ENCODE measurements at places on chromosomes 7 and 10. TPM values are rescaled to one million over a fixed set of nuclear protein-coding genes. Genes with fewer than 3 reads are reported as not detected.
A peak's percentile ranks its signal among the peaks of the same experiment; 100 is the strongest.

- H3K4me1 ChIP-seq = no peaks in the 10 kb centered on the region
- DNase-seq = no peak
- H3K36me3 ChIP-seq = no peaks in the 10 kb centered on the region
- H3K27ac ChIP-seq = no peak overlapping the region
These were observed 637.5 kb upstream of the GALNT17 start for GRCh38 chr7:70494225-70495032.

- H3K27ac ChIP-seq = no peak overlapping the region
- H3K4me3 ChIP-seq = no peak overlapping the region
- peaks cover 14% of the 10 kb centered on the region for H3K36me3 ChIP-seq
- no peaks in the 10 kb centered on the region for H3K27me3 ChIP-seq
- no peak for DNase-seq
- H3K4me1 ChIP-seq = no peaks in the 10 kb centered on the region
These were observed 66.9 kb downstream of the OGDH start for GRCh38 chr7:44673324-44673723.

GRCh38 chr7:131564640-131565039 is 8.2 kb upstream of the PODXL start:
- no peaks in the 10 kb centered on the region for H3K4me1 ChIP-seq
- H3K27me3 ChIP-seq = no peaks in the 10 kb centered on the region
- no peak overlapping the region for H3K4me3 ChIP-seq
- H3K27ac ChIP-seq = no peak overlapping the region
- no peak for DNase-seq

DNA sequence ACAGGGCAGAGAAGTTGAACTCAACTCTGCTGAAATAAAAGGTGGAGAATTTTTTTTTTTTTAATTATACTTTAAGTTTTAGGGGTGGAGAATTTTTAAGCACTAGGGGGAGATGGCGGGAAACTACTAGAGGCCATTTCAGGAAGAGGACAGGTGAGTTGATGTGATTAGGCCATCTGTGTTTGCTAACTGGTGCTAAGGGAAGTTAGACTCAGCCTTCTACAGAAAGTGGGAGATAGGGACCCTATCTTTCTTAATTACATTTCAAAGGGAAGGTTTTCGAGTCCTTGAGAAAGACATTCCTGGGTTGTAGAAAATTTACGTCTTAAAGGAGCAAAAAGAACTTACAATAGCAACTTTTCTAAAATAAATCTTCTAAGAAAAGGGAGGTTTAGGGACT is 124.8 kb downstream of the LHFPL3 start:
- no peak overlapping the region for H3K4me3 ChIP-seq
- H3K27ac ChIP-seq = no peak overlapping the region
- H3K4me1 ChIP-seq = no peaks in the 10 kb centered on the region
- no peak for DNase-seq

GRCh38 chr10:79335470-79336235 is 11.6 kb upstream of the PPIF start:
- no peak overlapping the region for H3K27ac ChIP-seq
- peaks cover 35% of the 10 kb centered on the region for H3K4me1 ChIP-seq
- DNase-seq = no peak
- H3K4me3 ChIP-seq = no peak overlapping the region
- no peaks in the 10 kb centered on the region for H3K27me3 ChIP-seq

GRCh38 chr10:67852761-67853160 is 14.8 kb upstream of the DNAJC12 start:
- H3K27me3 ChIP-seq = no peaks in the 10 kb centered on the region
- H3K4me1 ChIP-seq = peaks cover 6% of the 10 kb centered on the region
- H3K36me3 ChIP-seq = no peaks in the 10 kb centered on the region
- no peak overlapping the region for H3K27ac ChIP-seq
- H3K4me3 ChIP-seq = no peak overlapping the region

- H3K27ac ChIP-seq = peak overlapping the region; percentile 85
- H3K4me1 ChIP-seq = peaks cover 38% of the 10 kb centered on the region
- no peaks in the 10 kb centered on the region for H3K27me3 ChIP-seq
- peak; percentile 39 for DNase-seq
- no peaks in the 10 kb centered on the region for H3K36me3 ChIP-seq
These were observed 57.6 kb downstream of the MALSU1 start for GRCh38 chr7:23356726-23357125.

GRCh38 chr10:88975377-88975720 is 15.2 kb upstream of the FAS start:
- no peak overlapping the region for H3K27ac ChIP-seq
- no peaks in the 10 kb centered on the region for H3K27me3 ChIP-seq
- peak; percentile 11 for DNase-seq
- peak overlapping the region; percentile 74 for H3K4me3 ChIP-seq
- no peaks in the 10 kb centered on the region for H3K36me3 ChIP-seq

GRCh38 chr10:13347043-13347499 is 1.0 kb downstream of the SEPHS1 start:
- H3K27ac ChIP-seq = 0 out of 2 replicates have a peak overlapping the region, but pooled peaks have one; percentile 20
- H3K4me3 ChIP-seq = peak overlapping the region; percentile 77
- peaks cover 12% of the 10 kb centered on the region for H3K4me1 ChIP-seq

PDE1C gene
- 14.1 TPM for total RNA-seq

GRCh38 chr10:19549503-19549902 is 266.7 kb upstream of the PLXDC2 start:
- H3K27me3 ChIP-seq = no peaks in the 10 kb centered on the region
- no peak overlapping the region for H3K4me3 ChIP-seq
- H3K36me3 ChIP-seq = no peaks in the 10 kb centered on the region
- peak; percentile 42 for DNase-seq
- no peaks in the 10 kb centered on the region for H3K4me1 ChIP-seq

CCDC172 gene
- total RNA-seq = not detected

DNA sequence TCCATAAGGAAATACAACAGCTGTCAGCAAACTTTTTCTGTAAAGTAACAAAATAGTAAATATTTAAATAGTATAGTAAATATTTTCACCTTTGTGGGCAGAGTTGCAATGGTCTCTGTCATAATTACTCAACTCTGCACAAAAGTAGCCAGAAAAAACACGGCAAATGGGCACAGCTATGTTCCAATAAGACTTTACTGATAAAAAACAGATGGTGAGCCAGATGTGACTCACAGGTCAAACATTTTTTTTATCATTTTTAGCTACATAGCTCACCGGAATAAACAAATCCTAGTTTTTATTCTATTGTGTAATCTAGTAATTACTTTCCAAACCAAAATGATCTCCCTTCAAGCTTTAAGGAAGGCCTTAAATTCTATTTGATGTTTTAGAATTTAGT is 55.3 kb downstream of the NCAPG2 start:
- H3K4me3 ChIP-seq = 0 out of 2 replicates have a peak overlapping the region, but pooled peaks have one; percentile 34
- DNase-seq = peak; percentile 91
- H3K27ac ChIP-seq = peak overlapping the region; percentile 82
- peaks cover 54% of the 10 kb centered on the region for H3K36me3 ChIP-seq

RSBN1L gene
- total RNA-seq = 6.9 TPM

AOAH gene
- not detected for total RNA-seq

DNA sequence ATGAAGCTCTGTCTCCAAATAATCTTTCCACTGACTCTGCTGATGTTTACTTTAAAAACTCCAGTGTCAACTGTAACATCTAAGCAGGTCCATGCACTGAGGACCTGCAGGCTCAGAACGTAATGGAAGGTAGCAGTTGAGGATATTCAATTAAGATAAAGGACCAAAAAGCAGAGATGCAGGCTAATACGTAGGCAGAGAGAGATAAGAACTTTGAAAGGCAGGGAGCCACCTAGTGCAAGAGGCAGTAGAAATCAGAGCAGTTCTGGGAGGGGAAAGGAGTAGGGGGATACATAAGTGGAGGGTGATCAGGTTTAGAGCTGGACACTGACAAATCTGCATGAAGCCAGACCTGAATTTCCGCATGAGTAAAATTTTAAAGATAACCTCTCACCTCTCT is 114.5 kb upstream of the POM121L12 start:
- H3K27ac ChIP-seq = no peak overlapping the region
- no peaks in the 10 kb centered on the region for H3K4me1 ChIP-seq
- no peaks in the 10 kb centered on the region for H3K36me3 ChIP-seq
- no peak for DNase-seq

GRCh38 chr7:5683280-5683670 is 98.2 kb downstream of the RNF216 start:
- 0 out of 2 replicates have a peak, but pooled peaks cover 2% of the 10 kb centered on the region for H3K36me3 ChIP-seq
- no peaks in the 10 kb centered on the region for H3K4me1 ChIP-seq
- no peak for DNase-seq
- no peak overlapping the region for H3K4me3 ChIP-seq
- no peaks in the 10 kb centered on the region for H3K27me3 ChIP-seq
- no peak overlapping the region for H3K27ac ChIP-seq

DNA sequence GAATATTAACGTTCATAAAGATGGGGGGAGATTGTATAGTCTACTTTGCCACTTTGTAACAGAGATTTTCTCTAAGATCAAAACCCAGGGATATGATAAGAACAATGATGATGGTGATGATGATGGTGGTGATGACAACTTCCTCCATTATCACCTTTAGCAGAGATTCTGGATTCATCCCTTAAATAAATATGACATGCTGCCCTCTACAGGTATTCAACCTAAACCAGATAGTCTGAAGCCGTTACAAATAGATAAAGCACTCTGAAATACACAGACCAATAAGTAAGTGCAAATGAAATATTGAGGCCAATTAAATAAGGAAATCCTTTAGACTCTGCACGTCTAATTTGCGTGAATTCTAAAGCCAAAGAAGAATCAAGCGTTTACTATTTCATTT is 211.5 kb downstream of the CREB5 start:
- no peaks in the 10 kb centered on the region for H3K36me3 ChIP-seq
- H3K4me3 ChIP-seq = no peak overlapping the region
- no peaks in the 10 kb centered on the region for H3K27me3 ChIP-seq
- peaks cover 12% of the 10 kb centered on the region for H3K4me1 ChIP-seq

FXYD4 gene
- total RNA-seq = not detected

DNA sequence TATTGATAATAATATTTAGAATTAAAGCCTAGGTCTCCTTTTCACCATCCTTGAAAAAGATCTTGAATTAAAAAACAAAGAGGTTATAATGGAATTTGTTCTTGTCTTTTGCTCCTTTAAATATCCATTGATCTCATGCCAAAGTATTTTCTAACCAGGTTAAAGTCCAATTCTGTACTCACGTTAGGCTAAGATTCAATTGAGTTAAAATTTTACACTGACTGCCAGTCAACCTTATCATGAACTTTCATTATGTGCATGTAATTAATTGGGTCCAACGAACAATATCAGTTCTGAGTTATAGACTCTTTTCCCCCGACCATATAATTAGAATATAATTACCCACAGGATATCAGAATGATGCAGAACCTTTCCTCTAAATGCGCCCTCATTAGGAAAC is 266.6 kb downstream of the DGKB start:
- no peak overlapping the region for H3K27ac ChIP-seq
- H3K4me3 ChIP-seq = no peak overlapping the region
- peaks cover 7% of the 10 kb centered on the region for H3K4me1 ChIP-seq
- no peaks in the 10 kb centered on the region for H3K27me3 ChIP-seq

GRCh38 chr7:157832421-157832820 is 495.6 kb downstream of the DNAJB6 start:
- no peak overlapping the region for H3K27ac ChIP-seq
- H3K27me3 ChIP-seq = peaks cover 32% of the 10 kb centered on the region

RPEL1 gene
- not detected for total RNA-seq

- H3K4me3 ChIP-seq = no peak overlapping the region
- H3K36me3 ChIP-seq = no peaks in the 10 kb centered on the region
- no peaks in the 10 kb centered on the region for H3K27me3 ChIP-seq
- no peak for DNase-seq
These were observed 216.6 kb downstream of the WDR37 start for GRCh38 chr10:1272777-1273161.

GRCh38 chr7:100682991-100683658 is 9.6 kb downstream of the GNB2 start:
- H3K4me1 ChIP-seq = no peaks in the 10 kb centered on the region
- H3K27ac ChIP-seq = no peak overlapping the region
- no peak for DNase-seq
- H3K36me3 ChIP-seq = peaks cover 14% of the 10 kb centered on the region
- H3K4me3 ChIP-seq = no peak overlapping the region

CRYGN gene
- total RNA-seq = not detected

DNA sequence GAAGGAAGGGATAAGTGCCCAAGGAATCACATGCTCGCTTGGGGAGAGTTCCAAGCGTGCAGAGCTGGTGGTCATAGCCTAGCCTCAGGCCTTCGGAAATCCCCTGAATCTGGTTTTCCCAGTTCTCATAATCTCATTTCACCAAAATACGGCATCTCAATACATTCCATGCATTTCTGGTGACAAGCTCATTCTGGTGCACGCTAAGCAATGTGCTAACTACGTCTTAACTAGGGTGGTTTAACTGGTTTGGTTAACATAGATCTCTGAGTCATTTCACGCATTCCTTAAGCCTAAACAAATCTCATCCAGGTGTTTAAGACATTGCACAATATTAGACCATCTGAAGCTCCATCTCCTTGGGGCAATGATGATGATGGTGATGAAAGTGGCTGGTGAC is 72.9 kb upstream of the STEAP1B start:
- H3K27ac ChIP-seq = peak overlapping the region; percentile 99
- H3K4me1 ChIP-seq = peaks cover 56% of the 10 kb centered on the region

- H3K27ac ChIP-seq = no peak overlapping the region
- peak; percentile 24 for DNase-seq
- no peaks in the 10 kb centered on the region for H3K27me3 ChIP-seq
- H3K4me3 ChIP-seq = no peak overlapping the region
These were observed 9.4 kb downstream of the TMEM106B start for GRCh38 chr7:12220389-12221046.

SEMA4G gene
- 2.6 TPM for total RNA-seq

DNA sequence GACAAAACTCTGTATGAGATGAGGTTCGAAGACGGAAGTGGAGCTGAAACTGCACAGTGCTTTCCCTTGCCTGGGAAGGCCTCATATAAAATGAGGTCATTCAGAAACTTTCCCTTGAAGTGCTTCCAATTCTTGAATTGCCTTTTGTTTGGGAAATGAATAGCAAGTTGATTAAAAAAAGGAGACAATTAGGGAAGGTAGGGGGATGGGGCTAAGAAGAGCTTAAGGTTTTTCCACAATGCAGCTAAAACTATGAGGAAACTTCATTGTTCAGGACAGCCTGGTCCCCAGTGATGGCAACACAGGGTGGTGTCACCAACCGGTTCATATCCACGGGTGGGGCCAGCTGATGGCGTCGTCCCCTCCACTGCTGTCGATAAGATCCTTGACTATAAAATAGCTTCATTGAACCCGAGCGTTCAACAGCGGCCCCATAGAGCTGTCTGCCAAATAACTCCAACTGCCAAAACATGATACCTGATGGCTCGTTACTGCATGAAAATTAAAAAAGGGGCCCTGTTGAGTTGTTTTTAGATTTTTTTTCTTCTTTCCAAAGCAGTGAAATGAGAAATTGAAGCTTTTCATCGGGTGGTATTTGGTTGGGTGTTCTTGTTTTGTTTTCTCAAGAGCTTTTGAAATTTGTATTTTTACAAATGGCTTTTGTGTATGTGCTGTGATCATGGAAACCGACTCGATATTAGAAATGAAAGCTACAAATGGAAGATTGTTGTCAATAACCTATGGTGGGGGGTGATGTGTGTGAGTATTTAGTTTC is 2.8 kb upstream of the CELF2 start:
- H3K36me3 ChIP-seq = no peaks in the 10 kb centered on the region
- no peaks in the 10 kb centered on the region for H3K27me3 ChIP-seq

GRCh38 chr10:59553162-59553900 is 156.3 kb downstream of the SLC16A9 start:
- H3K27ac ChIP-seq = no peak overlapping the region
- H3K4me3 ChIP-seq = no peak overlapping the region
- no peaks in the 10 kb centered on the region for H3K4me1 ChIP-seq
- no peaks in the 10 kb centered on the region for H3K36me3 ChIP-seq
- DNase-seq = no peak
- H3K27me3 ChIP-seq = no peaks in the 10 kb centered on the region

- peaks cover 26% of the 10 kb centered on the region for H3K4me1 ChIP-seq
- peak overlapping the region; percentile 88 for H3K27ac ChIP-seq
- H3K36me3 ChIP-seq = no peaks in the 10 kb centered on the region
- H3K27me3 ChIP-seq = no peaks in the 10 kb centered on the region
These were observed 59.4 kb downstream of the USP6NL start for GRCh38 chr10:11551916-11552602.

Data from PC-3 (cell line).